ENCODE measurements at places on chromosomes 11 and 22.

DNA sequence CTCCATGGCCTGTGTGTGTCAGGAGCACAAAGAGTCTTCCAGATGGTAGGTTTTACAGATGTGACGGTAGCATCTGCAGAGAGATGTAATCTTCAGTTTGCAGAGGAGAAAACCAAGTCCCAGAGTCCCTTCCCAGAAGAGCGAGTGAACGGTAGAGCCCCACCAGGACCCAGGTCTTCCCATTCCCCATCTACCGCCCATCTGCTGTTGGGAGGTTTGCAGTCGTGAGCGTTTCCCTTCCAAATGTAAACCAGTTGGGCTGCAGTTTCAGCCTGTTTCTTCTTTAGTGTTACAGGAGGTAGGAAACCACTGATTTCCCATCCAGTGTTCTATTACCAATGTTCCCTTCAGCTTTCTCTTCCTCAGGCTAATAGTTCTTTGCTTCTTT lies 24.0 kb downstream of the PANX1 start:
- DNase-seq: no peak

DNA sequence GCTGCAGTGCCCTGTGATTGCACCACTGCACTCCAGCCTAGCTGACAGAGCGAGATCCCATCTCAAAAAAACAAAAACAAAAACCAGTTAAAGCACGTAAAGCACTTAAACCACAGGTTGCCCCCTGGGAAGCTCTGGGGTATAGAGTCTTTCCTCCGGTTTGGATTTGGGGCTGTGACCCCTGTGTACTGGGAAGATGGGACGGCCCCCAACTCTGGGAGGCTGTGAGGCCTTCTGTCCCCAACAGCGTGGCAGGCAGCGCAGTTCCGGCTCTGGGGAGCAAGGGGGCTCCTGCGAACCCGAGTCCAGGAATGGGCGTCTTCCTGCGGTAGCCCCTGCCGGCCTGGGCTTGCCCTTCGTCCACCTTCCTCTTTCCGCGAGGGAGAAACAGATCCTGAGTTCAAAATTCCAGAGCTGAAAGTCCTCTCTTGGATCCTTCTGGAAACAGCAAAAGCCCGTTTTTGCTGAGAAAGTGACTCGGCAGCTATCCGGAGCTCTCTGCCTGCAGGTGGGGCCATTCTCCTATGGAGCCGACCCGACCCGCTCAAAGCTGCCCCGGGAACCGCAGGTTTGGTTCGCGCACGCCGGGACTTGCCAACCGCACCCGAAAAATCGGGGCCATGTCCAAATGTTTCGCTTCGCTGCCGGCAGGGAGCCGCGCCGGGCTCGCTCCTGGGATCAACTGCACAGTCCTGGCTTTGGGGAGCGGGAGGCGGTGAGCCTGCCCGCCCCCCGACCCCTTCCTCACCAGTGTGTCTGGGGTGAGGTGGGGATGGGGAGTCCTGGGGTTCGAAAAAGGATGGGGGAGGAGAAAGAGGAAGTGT lies 36.3 kb upstream of the POLA2 start:
- peak; percentile 74 for DNase-seq

GRCh38 chr11:93169950-93170561 lies 27.7 kb downstream of the SLC36A4 start:
- no peak for DNase-seq

GRCh38 chr22:42646569-42647525 lies 2.3 kb downstream of the CYB5R3 start:
- DNase-seq: peak; percentile 88

- DNase-seq: no peak
Observed at GRCh38 chr11:90997241-90997640, 774.4 kb upstream of the CHORDC1 start.

DNA sequence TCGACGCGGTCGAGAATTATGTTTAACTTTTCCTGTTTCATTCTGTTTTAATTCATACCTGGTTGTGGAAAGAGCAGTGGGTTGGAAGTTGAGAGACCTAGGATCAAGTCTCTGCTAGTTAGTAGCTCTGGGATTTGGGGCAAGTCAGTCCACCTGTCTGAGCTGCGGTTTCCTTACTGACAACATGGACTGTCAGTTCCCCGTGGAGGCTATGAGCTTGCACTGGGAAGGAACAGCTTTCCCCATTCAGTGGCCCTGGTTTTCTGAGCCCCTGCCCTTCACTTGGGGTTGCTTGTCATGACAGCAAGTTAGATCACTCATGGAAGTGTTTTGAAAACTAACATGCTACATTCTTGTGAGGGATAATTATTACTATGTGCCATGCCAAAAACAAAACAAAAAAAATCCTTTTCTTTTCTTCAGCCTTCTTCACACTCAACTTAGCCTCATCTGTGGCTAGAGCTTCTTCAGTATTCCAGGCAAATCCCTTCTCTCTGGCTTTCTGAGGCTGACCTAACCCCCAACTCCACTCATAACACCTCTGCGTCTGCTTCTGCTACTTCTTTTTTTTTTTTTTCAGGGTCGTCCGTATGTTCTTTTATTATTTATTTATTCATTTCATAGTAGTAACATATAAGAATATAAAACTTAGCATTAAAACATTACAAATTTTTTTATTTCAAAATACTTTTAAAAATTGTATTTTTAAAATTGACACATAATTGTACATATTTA lies 43.0 kb upstream of the ZBED5 start:
- no peak for DNase-seq

- no peak for DNase-seq
Observed at GRCh38 chr11:57309106-57310059, 15.4 kb downstream of the TNKS1BP1 start.
